ENCODE measurements at places on chromosomes 16 and 17.
A peak's percentile ranks its signal among the peaks of the same experiment; 100 is the strongest.

DNA sequence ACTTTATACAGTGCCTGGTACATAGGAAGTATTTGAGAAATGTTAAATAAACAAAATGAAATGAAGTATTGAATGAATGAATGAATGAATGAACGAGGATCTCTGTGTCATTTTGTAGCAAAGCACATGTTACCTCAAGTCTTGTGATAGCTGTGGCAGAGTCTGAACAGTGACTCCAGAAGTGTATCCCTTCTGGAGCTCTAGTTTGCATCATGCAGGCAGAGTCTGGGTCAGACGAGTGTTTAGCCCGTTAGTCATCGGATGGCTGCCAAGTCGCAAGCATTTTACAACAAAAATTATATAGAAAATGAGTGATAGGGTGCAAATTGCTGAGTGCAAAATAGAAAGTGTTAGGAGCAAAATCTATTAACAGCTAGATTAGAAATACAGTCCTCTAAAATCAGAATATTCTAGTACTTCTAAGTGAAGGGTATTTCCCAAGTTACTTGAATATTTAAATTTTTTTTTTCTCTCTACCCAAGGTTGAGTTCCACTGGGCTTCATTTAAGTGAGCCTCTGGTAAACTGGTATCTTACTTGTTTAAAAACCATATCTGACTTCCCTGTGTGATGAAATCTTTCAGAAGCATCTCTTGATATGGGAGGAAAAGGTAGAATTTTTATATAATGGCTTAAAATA lies 113.3 kb downstream of the FTO start:
- no peak for DNase-seq

GRCh38 chr17:48610282-48611211 lies at the start of gene HOXB7:
HOXB7 (minus strand) TSS chr17:48611017; CDS start chr17:48610918, 99 bp downstream.
- peak; percentile 73 for DNase-seq

DNA sequence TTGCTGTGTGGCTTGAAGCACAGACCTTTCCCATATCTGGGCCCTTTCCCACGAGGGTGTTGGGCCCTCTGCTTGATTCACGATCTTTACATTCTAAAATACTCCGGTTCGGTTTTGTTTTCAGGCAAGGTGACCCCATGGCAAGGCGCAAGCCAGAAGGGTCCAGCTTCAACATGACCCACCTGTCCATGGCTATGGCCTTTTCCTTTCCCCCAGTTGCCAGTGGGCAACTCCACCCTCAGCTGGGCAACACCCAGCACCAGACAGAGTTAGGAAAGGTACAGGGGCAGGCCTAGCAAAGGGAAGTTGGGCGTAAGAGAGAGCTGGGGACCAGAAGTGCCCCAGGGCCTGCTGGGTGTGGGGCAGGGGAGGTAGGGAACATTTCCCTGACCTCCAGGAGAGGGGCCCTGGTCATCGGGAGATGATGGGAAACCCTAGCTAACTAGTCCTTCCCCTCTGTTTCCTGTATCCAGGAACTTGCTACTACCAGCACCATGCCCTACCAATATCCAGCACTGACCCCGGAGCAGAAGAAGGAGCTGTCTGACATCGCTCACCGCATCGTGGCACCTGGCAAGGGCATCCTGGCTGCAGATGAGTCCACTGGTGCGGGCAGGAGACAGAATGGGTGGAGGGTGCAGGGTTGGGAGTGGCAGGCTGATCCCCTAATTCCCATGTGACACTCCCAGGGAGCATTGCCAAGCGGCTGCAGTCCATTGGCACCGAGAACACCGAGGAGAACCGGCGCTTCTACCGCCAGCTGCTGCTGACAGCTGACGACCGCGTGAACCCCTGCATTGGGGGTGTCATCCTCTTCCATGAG lies 1.4 kb downstream of the ALDOA start:
- DNase-seq = no peak

DNA sequence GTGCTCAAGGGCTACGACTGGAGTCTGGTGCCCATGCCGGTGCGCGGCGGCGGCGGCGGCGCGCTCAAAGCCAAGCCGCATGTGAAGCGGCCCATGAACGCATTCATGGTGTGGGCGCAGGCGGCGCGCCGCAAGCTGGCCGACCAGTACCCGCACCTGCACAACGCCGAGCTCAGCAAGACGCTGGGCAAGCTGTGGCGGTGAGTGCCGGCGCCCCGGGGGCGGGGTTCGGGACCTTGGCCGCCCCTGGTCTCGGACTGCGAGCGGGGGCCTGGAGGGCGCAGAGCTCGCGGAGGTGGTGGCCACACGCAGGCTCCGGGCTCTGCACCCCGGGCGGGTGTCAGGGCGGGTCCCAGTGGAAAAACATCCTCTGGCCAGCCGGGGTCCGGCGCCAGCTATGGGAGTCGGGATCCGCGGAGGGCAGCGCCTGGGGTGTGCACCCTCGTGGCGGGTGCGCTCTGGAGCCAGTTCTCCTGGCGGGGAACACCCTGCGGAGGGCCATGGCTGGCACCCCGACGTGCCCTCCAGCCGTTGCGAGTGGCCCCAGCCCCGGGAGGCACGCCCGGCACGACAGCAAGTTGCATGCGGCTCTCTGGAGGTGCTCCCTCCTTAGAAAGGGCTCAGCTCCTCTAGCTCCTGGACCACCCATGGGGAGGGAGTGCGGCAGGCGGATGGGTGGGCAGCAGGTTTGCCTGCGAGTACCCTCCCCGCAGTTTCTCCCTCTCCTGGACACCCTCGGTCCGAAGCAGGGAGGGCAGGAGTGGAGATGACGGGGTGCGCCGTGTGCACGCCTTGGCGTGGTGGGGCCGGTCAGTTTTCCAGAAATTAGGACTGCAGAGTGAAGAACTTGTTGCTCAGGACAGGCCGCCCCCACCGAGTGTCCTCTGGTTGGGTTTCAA lies 824 bp downstream of the SOX8 start:
- DNase-seq = no peak

DNA sequence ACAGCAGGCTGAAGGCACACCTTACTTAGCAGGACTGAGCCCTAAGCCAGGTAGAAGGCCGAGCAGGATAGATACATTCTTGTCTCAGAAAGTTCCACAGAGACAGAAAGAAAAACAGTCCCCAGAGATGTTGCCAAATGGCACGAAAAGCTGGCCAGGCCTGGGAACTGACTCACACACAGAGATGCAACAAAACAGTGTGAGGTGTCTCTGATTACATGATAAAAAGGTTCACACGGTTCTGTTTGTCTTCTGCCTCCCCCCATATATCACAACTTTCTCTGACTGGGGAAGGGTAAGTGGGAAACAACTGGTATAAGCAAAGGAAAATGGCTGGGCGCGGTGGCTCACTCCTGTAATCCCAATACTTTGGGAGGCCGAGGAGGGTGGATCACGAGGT lies 1.7 kb downstream of the WBP2 start:
- no peak for DNase-seq

GRCh38 chr17:1486802-1487695 lies 5.4 kb downstream of the MYO1C start:
- peak; percentile 79 for DNase-seq

- DNase-seq = no peak
These were observed 26.7 kb downstream of the VPS35L start for GRCh38 chr16:19582050-19582831.

DNA sequence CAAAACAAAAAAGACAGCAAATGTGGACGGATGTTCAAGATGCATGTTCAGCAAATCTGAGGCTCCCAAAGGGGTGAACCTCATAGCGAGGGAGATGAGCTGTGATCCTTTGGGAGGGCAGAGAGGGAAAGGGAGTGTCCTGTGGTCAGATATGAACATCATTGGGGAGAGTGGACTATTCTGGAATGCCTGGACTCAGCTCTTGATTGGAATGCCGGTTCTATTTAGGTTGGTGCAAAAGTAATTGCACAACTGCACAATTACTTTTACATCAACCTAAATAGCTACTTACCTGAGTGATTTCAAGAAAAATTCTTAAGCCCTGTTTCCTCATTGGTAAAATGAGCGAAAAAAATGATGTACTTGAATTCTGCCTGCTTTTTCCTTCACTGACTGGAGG lies 89.6 kb downstream of the CACNG3 start:
- DNase-seq = no peak

DNA sequence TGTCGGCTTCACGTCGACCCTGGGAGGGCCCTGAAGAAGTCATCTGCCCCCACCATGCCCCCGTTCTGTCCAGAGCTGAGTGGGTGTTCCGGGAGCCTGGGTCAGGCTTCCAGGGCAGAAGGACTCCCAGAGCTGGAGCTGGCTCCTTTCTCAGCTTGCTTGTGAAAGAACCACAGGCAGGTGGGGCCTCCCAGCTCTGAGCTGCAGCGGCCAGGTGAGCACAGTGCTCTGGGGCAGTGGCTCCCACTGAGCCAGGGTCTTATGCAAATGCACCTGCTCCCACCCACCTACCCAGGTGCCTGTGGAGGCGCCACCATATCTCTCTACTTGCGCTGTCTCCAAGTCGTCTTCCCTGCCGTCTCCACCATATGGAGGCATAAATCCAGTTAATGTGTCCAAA lies 140.0 kb upstream of the RPL38 start:
- DNase-seq = no peak

GRCh38 chr17:48016112-48016511 lies 21.5 kb downstream of the COPZ2 start:
- no peak for DNase-seq

DNA sequence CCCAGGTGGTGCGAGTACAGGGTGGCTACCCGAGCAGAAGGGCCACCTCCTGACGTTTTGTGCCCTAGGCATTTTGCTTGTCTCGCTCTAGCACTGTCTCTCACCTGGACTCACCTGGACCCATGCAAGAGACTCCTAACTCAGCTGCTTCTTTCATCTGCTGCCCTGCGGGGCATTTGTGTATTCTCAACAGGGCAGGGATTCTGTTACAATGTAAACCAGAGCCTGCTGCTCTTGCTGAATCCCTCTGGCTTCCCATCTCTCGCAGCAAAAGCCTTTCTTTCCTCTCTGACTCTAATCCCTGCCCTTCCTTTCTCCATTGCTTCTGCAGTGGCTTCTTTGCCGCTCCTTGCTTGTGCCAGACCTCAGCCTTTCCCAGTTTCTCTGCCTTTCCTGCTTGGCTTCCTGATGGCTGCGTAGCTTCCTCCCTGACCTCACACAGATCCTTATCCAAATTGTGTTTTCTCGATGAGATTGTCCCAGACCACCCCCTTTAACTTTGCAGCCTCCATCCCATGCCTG lies 10.2 kb downstream of the ARSG start:
- no peak for DNase-seq

DNA sequence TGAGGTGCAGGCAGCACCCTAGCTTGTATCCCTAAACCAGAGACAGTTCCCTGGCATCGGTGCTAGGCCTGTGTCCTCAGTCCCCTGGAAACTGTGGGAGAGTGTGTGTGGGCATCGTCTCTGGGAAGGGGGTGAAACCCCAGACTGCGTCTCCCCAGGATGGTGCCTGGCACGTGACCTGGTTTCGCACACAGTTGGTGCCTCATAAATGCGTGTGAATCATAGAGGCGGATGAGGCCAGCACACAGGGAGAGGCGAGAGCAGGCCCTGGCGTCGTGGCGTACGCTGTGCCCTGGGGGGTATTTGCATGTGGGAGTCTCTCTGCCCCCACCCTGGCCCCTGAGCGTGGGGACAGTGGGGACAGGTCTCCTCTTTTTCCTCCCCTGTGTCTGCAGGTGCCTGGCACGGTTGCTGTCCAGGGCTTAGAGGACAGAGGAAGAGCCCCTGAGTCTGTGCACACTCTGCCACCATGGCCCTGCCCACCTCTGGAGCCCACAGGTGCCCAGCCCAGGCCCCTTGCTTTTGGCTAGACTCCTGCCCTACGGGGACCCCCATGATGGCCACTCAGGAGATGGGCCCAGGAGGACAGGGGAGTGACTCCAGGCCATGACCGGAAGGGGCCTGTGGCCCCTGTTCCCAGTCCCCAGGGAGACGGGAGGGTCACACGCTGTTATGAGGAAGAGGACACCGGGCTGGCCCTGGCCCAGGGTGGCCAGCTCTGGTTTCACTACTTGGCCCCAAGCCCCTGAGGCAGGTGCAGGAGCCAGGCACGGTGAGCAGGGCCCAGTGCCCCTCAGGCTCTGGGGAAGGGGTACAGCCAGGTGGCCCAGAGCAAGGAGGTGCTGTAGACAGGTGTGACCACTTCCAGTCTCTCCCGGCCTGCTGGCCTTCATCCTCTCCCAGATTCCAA lies 1.3 kb upstream of the FSCN2 start:
- DNase-seq = no peak

- no peak for DNase-seq
These were observed 9.5 kb downstream of the CAVIN1 start for GRCh38 chr17:42413464-42414040.

GRCh38 chr16:88534638-88535190 lies 35.5 kb upstream of the ZC3H18 start:
- peak; percentile 38 for DNase-seq

DNA sequence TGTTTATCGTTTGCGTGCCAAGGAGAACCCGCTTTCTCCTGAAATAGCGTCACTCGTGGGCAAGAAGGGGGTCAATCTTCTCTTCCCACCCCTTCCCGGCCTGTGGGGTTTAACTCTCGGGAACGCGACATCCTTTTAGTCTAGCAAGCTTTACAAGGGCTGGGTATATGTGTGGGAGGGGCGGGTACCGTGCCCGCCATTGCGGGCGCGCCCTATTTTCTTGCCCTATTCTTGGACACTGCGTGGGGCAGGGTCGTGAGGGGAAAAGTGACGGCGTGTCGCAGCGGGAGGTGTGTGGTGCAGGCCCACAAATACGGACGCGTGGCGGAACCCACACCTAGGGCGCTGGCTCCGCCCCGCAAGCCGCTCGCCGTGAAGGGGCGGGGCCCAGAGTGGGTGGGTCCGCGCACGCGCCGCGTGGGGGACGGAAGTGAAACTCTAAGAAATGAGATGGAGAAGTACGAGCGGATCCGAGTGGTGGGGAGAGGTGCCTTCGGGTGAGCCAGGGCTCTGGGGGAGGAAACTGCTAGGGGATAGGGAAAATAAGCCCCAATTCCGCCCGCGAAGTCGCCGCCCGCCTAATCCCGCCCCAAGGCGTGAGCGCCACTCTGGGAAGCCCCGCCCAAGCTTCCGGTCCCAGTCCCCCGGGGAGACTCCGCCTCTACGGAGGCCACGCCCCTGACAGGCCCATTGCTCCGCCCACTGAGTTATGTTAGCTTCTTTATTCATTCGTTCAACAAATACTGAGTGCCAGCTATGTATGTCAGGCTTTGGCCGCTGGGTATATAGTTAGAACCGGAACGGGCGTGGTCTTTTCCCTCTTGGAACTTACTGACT lies at the start of gene NEK8:
TSS of gene NEK8 (plus strand) at position 425 of the 837 bp plus-strand sequence. CDS start at position 451, 26 bp downstream.
- peak; percentile 98 for DNase-seq

DNA sequence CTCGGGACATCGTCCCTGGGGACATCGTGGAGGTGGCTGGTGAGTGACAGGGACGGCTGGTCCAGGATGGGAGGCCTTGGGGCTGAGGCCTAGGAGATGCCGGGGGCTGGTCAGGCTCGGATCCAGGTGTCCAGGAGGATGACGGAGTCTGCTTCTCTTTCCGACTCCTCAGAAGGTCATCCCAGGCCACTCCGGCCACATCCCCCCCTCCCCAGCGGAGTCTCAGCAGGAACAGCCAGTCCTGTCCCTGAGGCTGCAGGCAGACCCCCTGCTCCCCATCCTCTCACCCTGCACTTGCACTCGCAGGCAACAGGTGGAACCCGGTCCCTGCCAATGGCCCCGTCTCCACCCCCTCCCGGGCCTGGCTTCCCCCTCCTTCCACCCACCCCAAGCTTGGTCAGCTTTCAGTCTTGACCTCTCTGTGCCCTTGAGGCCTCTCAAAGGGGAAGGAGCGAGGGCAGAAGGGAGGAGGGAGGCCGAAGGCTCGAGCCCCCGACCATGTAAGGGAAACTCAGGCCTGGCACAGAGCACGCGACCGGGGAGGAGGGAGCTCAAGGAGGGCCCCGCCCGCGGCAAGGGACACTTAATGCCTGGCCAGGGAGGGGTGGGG lies 4.4 kb downstream of the ATP2A1 start:
- DNase-seq = no peak

Data from stimulated activated CD4-positive, alpha-beta T cell treated with anti-CD3 and anti-CD28 coated beads, Interleukin-4, amount 100 ng/mL, for 24 hours (primary cell).